ENCODE measurements at places on chromosomes 2 and 18. TPM values are rescaled to one million over a fixed set of nuclear protein-coding genes. Genes with fewer than 3 reads are reported as not detected.
A peak's percentile ranks its signal among the peaks of the same experiment; 100 is the strongest.

The RMND5A gene
- 17.3 TPM for total RNA-seq

DNA sequence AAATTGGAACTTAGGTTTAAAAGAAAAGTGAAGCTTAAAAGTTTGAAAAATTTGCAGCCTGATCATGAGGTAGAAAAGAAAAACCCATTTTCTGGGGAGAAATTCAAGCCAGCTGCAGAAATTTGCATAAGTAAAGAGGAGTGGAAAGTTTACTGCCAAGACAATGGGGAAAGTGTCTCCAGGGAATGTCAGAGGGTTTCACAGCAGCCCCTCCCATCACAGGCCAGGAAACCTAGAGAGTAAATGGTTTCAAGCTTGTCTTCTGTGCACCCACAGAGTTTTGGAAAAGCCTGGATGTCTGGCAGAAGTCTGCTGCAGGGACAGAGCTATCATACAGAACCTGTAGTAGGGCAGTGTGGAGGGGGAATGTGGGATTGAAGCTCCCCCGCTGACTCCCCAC lies 254.0 kb upstream of the FSIP2 start:
- DNase-seq: no peak

DNA sequence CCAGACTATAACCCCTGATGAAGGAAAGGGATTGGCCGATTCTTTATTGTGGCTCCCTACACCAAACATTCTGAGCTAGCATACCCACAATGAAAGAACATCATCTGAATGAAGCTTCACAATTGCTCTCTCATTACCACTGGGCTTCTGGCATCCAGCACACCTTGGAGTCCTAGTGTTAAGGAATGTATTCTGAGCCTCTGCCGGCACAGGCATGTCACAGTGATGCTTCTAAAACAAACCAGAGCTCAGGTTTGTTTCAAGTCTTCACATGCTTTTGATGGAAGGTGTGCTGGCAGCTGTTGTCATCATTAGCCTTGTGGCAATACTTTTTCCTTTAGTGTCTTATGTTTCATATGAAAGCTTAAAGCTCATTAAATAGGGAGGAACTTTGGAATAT lies 76.3 kb upstream of the RBBP8 start:
- no peak for DNase-seq

GRCh38 chr2:174859563-174860169 lies 95.4 kb upstream of the CHRNA1 start:
- DNase-seq: no peak

DNA sequence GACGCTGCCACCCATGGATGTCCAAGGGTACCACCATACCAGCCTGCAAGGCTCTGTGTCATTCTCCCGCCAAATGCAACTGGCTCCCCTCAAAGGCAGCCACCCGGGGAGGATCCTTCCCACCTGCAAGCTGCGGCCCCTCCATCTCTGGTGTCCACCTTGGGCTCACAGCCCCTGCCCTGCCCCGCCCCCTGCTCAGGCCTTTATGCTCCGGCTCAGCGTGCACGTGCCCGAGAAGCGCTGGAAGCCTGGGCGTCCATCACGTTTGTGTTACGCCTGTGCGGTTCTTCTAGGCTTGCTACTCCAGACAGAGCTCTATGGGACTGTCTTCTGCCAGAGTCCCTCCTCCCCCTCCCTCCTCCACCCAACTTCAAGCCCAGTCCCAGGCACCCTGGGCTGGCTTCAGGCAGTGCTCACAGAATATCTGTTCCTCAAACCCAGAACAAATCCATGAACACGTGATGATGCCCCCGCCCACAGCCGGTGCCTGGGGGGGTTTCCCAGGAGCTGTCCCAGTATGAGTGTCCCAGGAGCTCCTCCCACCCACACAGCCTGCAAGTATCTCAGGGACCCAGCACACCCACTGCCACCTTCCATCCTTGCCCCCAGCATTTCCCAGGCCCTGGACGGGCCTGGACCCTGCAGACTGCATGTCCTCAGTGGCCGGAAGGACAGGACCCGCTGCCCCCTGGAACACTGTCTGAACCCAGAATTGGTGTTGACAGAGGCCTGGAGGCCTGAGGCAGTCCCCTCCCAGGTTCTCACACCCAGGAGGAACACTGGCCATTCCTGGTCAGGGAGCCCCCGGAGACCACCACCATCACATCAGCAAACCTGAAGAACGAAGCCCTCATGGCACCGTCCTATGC lies 30.3 kb downstream of the KIF1A start:
- no peak for DNase-seq

The SCN3A gene
- 0.33 TPM for total RNA-seq

GRCh38 chr2:40507432-40507831 lies 55.5 kb upstream of the SLC8A1 start:
- DNase-seq: no peak

DNA sequence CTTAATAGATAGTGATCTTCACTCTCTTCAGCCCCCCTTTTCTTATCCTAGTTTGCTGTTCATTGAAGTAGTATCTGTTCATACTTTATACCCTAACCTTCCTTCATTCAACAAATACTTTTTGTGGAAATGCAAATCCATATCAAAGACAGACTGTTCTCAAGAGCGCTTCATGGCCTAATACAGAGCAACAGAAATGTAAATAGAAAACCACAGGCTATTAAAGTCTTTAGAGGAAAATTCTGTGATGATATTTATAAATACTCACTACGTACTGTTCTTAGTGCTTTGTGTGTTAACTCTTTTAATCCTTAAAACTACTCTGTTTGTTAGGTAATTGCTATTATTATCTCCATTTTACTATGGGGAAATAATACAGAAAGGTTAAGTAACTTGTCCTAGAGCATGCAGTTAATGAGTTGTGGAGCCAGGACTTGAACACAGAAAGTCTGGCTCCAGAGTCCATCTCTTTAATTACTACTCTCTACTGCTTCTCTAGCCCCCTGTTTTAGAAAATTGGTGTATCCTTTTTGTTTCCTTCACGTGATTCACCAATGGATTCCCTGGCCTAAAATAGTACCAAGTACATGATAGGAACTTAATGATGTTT lies 2.9 kb downstream of the MDH1 start:
- no peak for DNase-seq

DNA sequence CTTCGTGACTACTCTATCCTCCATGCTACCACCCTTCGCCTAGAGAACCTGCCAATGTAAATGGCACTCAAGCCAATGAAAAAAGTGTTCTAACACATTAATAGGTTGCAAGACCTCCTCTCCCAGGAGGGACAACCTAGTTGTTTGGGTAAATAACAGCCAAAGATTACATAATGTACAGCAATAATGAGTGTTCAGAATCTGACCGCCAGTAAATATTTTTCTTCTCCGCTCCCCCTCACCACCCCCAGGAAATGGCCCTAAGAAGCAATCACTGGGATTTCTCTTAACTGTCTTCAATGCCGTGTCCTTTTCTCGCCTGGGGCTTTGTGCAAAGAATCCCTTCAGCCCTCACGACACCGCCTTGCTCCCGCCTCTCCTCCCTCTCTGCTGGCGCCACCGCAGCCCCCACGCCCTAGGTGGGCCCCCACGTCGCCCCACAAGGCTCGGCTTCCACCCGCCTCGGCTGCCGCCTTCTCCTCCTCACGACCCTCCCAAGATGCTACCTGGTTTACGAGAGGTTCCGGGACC lies 458 bp downstream of the HYCC2 start:
- DNase-seq: peak; percentile 10

DNA sequence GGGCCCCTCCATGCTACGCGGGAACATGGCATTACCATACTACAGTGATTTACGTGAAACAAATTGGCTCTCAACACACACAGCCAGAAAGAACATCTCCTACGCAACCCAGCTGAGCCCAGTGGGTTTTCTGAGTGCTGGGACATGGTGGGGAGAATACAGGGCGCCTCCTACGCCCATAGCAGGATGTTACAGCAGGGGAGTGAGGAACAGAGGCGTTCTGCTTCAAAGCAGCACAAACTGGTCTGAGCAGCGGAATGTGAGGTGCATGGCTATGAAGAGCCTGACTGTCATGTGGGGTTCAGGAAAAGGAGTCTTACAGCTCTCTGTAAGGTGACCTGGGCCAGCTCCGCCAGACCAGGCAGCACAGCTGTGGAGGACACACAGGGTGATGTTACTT lies 108.6 kb upstream of the REV1 start:
- DNase-seq: no peak

DNA sequence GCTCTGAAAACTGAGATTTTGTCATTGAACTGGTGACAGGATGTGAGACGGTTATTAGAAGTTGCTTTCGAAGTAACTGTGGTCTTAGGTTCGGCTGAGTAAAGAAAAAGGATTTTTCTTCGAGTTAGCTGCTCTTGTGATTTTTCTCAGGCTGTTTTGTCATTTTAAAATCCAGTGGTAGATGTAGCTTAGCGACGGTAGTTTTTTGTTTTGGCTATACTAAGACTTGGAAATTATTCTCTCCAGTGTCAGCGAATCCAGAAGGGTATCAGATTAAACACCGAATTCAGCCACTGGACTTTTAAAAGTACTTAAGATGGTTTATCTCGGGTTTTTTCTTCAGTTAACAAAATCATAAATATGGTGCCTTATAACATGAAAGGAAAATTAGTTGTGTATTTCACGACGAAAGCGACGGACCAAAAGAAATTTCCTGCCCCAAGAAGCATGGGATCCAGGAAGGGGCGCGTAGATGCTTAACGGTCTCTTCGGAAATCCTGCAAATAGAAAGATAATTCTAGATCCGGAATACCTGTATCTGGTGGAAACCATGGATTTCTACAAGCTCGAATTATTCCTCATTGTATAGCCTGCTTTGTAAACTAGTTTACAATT lies 1.2 kb downstream of the SFT2D3 start:
- DNase-seq: no peak

The CACNB4 gene
- total RNA-seq: 2.1 TPM

- no peak for DNase-seq
These were observed 30.6 kb upstream of the EPC2 start for GRCh38 chr2:148614014-148614321.

GRCh38 chr2:63544017-63544627 lies 44.2 kb downstream of the WDPCP start:
- peak; percentile 9 for DNase-seq

- peak; percentile 83 for DNase-seq
These were observed 49.8 kb downstream of the PTPN4 start for GRCh38 chr2:119809339-119810048.

The SCN2A gene
- 2.1 TPM for total RNA-seq

The PSMA8 gene
- total RNA-seq: not detected

The RFTN2 gene
- total RNA-seq: 10.2 TPM

DNA sequence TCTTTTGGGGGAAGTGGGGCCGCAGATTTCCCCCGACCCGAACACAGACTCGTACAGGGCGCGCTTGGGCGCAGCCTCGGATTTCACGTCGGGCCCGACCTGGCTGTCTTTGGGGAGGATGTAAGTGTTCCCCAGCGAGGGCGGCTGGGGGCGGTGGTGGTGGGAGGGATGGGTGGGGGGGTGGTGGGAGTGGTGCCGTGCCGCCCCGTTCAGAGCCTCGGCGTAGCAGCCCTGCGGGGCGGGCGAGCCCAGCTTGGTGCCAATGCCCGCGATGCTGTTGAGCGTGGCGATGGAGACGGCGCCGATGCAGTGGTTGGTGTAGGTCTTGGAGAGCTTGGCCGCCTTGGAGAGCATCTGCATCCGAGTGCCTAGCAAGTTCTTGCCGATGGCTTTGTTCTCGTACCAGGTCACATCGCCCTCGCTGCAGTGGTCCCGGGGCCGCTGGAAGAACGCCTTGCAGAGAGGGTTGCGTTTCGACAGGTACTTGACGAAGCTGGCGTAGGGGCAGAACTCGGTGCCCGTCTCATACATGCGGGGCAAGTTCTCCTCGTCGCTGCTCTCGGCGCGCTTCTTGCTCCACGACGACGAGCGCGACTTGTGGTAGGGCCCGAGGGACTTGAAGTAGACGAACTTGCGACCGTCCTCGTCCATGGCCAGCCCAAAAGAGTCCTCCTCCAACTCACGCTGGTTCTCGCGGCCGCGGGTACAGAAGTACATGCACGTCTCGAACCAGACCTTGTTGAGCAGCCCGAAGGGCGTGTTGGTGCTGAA lies 1.3 kb downstream of the KCTD1 start:
- no peak for DNase-seq

DNA sequence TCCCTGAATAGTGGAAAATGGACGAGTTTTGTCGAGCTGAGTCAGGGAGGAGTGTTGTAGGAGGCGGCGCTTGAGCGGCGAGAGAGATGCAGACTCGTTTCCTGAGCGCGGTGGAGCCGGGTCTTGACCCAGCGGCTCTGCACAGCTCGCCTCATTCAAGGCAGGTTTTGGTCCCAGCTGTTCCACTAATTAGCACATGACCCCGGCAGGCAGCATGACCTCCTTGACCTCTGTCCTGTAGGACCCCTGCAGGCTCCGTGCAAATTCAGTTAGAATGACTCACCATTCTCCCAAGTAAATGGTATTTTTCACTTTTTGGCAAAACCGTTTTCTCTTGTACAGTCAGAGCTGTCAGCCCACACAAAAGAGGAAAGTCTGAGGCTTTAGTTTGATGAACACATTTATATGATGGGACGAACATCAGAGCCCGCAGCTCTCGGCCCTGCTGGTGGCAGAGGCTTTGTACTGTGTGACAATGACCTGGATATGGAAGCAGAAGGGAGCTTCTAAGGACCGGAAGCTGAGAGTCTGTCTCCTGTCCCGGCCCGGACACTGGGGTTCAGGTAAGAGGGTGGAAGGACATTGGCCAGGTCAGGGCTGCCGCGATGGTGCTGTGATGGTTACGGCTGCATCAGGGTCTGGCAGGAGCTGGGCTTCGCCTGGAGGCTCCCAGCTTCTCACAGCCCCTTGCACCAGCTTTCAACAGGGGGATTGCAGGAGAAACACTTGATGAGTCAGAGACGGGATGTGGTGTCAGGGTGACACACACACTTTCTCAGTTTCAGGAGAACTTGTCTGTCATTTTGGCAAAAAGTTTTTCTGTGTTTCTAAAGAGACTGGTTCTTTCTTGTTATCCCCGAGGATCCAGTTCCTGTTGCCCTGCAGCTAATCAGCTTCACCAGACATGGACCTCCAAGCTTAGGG lies 29.9 kb upstream of the ALKAL2 start:
- peak; percentile 72 for DNase-seq

The RGPD3 gene
- 0.17 TPM for total RNA-seq

DNA sequence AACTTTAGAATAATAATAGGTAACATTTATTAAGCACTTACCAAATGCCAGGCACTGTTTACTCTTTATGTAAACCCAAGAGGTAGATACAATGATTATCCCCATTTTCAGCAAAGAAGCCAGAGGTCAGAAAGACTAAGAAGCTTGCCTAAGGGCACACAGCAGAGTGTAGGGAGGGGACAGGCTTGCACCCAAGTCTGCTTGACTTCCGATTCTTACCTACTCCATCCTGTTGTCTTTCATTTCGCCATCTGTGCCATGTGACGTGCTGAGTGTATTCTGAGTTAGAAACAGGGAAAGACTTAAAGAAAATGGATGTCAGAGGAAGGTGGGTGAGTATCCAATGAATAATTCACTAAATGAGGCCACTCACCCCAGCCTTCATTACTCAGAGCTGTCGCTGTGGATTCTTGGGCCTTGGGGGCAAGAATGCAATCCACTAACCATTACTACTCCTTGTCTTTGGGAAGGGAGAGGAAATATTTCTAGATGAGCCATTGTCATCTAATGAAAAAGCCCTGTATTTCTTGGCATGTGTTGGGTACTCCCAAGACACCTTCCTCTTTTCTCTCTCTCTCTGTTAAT lies 76.4 kb upstream of the BCL11A start:
- DNase-seq: no peak

DNA sequence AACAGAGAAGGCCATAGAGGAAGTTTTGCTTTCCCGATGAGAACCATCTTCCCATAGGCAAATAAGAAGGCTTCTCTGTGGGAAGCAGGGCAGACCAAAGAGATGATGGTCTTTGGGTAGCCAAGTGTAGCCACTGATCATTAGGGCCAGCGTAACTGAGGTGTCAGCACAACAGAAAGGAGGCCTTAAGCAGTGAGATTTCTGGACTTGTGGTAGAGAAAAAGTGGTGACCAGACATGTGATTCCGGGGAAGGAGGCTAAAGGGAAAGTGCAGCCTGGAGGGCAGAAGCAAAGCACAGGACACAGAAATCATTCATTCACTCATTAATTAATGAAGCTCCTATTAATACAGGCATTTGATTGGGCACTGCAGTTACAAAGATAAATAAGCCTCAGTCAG lies 15.4 kb downstream of the EVA1A start:
- DNase-seq: no peak

Measured in fibroblast of lung (primary cell).